ENCODE measurements at places on chromosomes 1 and 21.

GRCh38 chr1:155285063-155285462 lies 7.8 kb downstream of the HCN3 start:
- no peak for DNase-seq

GRCh38 chr1:151819976-151820623 lies 11.5 kb downstream of the RORC start:
- DNase-seq = no peak

- no peak for DNase-seq
These were observed 394.9 kb upstream of the B3GALT2 start for GRCh38 chr1:193581341-193581740.

GRCh38 chr1:228352677-228353481 lies 53.8 kb downstream of the TRIM11 start:
- no peak for DNase-seq

- DNase-seq = no peak
These were observed 4.6 kb upstream of the TRPM2 start for GRCh38 chr21:44348861-44349260.

DNA sequence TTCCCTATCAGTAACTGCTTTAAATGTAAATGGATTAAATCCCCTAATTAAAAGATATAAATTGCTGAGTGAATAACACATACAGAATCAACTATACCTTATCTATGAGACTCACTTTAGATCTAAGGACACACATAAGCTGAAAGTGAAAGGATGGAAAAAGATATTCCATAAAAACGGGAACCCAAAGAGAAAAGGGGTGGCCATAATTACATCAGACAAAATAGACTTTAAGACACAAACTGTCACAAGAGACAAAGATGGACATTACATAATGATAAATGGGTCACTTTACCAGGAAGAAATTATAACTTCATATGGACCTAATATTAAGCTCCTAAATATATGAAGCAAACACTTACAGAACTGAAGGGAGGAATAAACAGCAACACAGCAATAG lies 59.2 kb downstream of the SLC25A24 start:
- no peak for DNase-seq

DNA sequence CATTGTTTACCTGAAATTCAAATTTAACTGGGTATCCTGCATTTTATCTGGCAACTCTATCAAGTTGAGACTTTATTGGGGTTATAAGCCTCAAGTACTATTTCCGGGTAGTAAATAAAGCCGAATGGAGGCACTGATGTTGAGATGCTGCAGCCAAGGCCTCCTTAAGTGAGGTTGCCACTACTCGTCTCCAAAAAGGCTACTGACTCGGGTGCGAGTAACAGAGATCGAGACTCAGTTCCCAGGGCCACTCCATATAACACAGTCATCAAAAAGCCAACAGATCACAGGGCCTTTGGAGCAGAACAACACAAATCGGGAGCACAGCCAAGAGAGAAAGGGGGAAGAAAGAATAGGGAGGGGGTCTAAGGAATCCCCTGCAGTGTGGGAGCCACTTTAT lies 524 bp downstream of the COPA start:
- DNase-seq = no peak

- DNase-seq = no peak
These were observed 4.3 kb upstream of the KIF14 start for GRCh38 chr1:200624679-200625335.

DNA sequence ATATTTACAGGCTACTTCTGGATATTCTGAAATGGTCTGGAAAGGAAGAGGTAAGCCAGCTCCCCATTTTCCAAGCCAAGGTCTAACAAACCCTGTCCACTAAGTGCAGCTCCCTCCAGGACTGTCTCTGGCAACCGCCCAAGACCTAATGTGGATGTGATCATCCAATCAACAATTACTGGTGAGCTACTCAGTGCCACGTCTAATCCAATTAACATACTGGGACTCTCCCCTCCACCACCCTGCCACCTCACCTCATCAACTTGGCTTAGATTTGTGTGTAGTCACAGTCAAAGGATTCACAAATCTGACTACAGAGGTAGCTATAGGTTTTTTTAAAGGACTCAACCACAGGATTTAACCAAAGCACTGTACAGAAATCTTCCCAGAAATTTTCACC lies 25.4 kb upstream of the S100A7 start:
- DNase-seq = no peak

DNA sequence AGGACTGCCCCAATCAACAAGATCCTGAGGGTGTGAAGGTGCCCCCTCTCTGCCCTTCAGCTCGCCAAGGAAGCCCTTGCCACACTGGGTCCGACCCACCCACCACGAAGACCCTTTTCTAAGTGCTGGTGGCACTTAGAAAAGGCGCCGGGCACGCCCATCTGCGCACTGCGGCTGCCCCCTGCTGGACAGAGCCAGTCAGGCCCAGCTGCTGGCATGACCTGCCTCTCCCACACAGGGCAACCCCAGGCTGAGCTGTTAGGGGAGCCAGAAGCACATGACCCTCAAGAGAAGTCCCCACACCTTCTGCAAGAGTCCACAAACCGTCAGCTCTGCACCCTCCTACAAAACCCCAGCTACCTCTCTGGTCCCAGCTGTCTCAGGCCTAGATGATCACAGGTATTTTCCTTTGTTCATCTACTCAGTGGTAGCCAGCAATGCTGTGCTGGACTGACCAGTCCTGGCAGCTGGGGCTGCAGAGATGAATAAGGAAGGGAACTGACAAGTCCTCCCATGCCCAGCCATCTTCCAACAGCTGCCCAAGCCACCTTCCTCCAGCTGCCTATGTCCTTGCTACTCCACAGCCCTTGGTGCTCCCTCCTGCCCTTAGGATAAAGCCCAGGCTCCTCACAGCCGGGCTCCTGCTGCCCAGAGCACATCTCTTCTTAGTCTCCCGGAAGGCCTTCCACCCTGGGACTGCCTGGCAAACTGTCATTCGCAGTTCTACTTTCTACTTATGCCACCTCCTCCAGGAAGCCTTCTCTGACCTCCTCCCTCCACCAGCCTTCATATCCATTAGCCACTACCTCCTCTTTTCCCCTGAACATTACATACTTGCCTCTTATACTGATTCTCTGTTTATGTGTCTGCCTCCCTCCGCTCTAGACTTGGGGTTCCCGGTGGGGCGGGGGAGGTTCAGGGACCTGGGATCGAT lies 39.8 kb upstream of the ZC3H12A start:
- DNase-seq = peak; percentile 59

GRCh38 chr1:84159533-84160240 lies 15.6 kb downstream of the PRKACB start:
- DNase-seq = no peak

GRCh38 chr1:109917051-109917767 lies 6.6 kb downstream of the CSF1 start:
- no peak for DNase-seq

DNA sequence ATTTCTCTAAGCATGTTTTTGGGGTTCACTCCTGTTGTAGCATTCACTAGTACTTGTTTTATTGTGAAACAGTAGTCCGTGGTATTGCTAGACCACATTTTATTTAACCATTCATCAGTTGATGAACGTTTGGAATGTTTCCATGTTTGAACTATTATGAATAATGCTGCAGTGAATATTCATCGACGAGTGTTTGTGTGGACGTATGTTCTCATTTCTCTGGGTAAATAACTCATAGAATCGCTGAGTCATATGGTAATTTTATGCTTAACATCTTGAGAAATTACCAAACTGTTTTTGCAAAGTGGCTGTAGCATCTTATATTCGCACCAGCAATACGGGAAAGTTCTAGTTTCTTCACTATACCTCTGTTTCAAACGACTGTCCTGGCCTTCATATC lies 28.0 kb upstream of the KAZN start:
- no peak for DNase-seq

- no peak for DNase-seq
These were observed 11.2 kb upstream of the SLAMF9 start for GRCh38 chr1:159965263-159965662.

DNA sequence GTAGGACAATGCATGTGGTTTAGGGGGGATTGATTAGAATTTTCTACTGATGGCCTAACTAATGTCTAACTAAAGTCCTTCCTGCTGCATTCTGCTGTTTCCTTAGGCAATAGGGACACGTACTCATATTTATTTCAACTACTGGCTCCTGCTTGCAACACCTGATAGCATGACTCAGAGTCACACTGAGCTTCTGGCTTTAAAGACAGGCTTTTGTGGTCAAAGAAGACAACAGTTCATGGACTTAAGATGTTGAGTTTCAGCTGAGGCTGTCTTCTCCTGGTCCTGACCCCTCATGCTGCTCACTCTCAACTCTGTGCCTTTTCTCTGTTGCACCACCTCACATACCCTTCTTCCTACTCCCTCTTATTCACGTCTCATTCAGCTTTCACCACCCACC lies 29.1 kb upstream of the TRABD2B start:
- no peak for DNase-seq

- no peak for DNase-seq
These were observed 27.9 kb downstream of the RIMS3 start for GRCh38 chr1:40637470-40638007.

DNA sequence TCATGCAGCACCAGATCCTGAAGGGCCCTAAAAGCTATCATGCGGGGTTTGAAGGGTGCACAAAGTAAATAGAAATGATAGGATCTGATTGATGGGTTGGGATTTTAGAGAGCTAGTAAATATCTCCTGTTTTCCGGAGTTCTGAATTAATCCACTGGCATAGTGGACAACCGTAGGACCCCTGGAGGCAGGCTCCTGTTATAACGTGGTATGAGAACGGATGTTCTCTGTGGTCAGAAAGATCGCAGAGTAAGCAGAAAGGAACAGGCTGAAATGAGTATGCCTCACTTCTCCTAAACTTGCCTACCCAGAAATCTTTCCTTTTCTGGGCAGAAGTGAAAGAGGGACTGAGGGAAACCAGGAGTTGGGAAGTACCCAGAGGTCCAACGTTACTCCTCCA lies 470.8 kb downstream of the AJAP1 start:
- DNase-seq = no peak

DNA sequence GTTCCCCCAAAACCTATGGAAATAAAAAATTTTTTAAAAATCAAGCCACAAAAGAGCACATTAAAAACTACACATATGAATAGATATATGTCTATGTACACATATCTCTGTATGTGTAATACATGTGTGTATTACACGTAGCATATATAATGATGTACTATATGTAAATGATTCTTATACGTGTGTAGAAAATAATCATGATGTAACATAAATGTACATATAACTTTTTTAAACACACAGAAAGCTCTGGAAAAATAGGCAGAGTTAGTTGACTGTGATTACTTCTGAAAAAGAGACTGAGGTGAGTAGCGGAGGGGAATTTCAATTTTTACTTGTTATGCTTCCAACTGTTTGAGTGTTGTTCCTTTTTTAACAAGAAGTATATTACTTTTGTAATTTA lies 405.0 kb downstream of the CAMTA1 start:
- no peak for DNase-seq

- DNase-seq = no peak
These were observed 33.5 kb downstream of the XCL1 start for GRCh38 chr1:168609741-168610510.

DNA sequence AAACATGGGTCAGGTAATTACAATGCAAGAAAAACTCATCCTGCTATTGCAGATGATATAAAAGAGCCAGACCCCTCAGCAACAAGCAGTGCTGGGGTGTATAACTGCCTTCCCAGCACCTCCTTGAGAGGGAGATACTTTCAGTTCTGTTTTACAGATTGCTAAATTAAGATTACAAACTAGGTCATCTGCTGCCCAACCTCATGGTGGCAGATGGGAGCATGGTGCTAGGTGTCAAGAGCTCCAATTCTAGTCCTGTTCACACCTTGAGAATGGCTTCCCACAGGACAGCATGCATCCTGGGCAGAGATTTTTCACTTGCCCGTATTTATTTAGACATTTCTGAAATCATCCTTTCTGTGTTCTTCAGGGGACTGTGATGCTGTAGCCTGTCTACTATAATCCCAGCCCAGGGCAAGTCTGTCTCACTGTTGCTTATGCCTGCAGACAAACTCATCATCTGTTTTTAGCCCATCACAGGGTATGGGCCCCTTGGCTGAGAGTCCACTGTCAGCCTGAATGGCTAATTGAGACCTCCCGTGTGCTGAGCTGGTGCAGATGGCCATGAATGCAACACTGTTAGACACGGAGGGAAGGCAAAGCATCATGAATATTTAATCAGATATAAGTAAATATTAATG lies 40.2 kb upstream of the PBX1 start:
- no peak for DNase-seq

- DNase-seq = no peak
These were observed 86.1 kb downstream of the OMA1 start for GRCh38 chr1:58460469-58460868.
